ENCODE measurements at places on chromosomes 6 and 20.

GRCh38 chr6:130206479-130206878 lies 16.3 kb downstream of the SAMD3 start:
- DNase-seq, result no peak

- no peak for DNase-seq
Observed at GRCh38 chr20:60252866-60253265, 294.6 kb downstream of the CDH26 start.

GRCh38 chr6:25834950-25835349 lies 3.1 kb upstream of the SLC17A1 start:
- no peak for DNase-seq

- no peak for DNase-seq
Observed at GRCh38 chr20:56925831-56926170, 296.7 kb downstream of the TFAP2C start.

DNA sequence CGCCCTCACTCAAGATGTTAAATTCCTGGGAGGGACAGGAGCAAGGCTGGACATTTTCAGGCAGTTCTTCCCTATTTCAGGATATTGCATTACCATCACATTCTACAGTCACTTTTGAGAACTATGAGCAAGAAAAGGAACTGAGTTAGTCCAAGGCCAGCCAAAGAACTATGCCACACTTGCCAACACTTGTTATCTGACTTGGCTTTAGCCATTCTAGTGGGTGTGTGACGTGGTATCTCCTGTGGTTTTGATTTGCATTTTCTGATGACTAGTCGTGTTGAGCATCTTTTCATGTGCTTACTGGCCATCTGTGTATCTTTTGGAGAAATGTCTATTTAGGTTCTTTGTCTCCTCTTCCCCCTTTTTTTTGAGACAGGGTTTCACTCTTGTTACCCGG lies 12.0 kb downstream of the XRN2 start:
- DNase-seq, result no peak

GRCh38 chr6:20533746-20534294 lies 437 bp upstream of the CDKAL1 start:
- no peak for DNase-seq

DNA sequence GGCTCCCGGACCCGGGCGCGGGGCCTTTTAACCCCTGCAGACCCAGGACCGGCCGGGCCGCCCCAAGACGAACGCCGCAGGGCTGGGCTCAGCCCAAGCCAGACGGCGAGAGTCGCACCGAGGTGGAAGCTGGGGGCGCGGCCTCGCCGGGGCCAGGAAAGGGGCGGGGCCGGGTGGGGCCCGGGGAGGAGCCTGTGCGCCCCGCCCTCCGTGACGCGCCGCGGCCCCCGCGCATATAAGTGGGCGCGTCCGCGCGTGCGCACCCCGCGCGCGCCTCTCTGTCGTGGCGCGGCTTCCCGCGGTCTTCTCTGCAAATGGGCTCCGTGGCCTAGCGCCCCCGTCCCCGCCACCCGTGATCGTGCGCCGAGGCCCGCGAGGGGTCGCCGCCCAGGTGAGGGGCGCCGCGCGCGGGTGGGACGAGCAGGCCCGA lies at the start of gene PPDPF:
Gene PPDPF (plus strand): TSS at position 262 of the 430 bp plus-strand sequence. CDS start 544 bp downstream, outside the sequence.
- peak; percentile 79 for DNase-seq

DNA sequence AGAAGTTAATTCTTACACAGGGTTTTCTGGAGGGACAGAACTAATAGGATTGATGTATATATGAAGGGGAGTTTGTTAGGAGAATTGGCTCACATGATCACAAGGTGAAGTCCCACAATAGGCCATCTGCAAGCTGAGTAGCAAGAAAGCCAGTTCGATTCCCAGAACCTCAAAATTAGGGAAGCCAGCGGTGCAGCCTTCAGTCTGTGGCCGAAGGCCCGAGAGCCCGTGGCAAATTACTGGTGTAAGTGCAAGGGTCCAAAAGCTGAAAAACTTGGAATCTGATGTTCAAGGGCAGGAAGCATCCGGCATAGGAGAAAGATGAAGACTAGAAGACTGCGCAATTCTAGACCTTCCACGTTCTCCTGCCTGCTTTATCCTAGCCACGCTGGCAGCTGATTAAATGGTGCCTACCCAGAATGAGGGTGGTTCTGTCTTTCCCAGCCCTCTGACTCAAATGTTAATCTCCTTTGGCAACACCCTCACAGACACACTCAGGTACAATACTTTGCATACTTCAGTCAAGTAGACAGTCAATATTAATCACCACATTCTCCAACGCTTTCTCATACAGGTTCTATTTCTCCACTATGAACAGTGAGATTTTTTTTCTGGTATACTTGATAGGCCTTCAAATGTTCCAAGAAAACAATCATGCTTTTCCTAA lies 357.0 kb downstream of the LAMA2 start:
- DNase-seq, result no peak

DNA sequence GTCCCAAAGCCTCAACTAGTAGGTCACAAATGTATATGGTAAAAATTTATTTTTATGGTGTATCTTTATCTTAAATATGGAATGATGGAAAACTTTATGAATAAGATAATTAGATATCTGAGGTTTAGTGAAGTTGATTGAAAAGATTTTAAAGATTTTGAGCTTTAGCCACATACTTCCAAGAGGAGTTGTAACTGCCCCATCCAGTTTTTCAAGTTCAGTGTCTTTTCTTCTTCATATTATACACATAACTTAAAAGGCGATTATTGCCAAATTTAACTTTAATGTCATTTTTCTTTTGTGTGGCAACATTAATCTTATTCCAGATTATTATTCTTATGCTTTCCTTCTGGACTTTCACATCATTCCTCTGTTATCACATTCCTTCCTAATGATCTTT lies 266.4 kb downstream of the TINAG start:
- DNase-seq, result no peak

DNA sequence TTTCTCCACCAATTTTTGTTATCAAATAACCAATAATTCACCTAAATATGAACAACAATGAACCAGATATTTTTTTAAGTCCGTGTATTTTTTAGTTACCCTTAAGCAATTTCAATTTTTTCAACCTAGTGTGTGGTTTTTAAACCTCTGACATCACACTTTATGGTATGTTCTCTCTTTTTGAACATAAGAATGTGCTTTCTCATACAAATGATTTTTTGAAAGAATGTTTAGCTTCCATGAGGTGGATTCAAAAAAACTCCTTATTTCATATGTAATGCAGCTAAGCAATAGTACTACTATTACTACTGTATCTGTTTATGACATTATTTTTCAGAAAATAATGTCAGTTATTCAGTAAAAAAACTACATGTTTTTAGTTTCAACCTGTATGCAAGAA lies 19.4 kb upstream of the MEI4 start:
- no peak for DNase-seq

Data from stimulated activated CD8-positive, alpha-beta memory T cell treated with anti-CD3 and anti-CD28 coated beads, Interleukin-2, amount 100 ng/mL, for 1 hour (primary cell).